ENCODE measurements at places on chromosomes 13 and 19.

- DNase-seq = no peak
Observed at GRCh38 chr19:48510421-48511268, 990 bp downstream of the LMTK3 start.

DNA sequence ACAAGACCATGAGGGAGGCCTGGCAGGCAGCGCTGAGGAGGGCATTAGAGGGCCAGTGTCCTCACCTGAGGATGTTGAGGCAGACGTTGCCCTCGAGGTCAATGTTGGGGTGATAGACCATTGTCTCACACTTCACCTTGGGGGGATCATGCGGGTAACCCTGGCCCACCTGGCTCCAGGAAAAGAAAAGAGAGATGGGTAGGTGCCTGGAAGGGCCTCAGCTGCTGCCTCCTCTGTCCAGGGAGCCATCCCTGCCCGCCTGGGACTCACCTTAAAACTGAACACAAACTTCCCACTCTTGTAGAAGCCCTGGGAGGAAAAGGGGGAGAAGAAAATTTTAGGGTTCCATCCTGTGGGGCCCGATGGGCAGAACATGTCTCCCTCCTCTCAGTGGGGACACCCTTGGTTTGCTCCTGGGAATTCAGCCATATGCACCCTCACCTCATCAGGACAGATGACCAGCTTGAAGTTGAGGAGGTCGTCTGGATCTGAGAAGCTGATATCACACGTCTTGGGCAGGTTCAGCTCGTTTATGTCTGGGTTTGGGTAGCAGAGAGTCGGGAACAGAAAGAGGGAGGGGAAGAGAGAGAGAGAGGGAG lies 1.7 kb downstream of the UBE2M start:
- DNase-seq = no peak

GRCh38 chr19:8306235-8307054 lies 1.7 kb downstream of the CD320 start:
- no peak for DNase-seq

DNA sequence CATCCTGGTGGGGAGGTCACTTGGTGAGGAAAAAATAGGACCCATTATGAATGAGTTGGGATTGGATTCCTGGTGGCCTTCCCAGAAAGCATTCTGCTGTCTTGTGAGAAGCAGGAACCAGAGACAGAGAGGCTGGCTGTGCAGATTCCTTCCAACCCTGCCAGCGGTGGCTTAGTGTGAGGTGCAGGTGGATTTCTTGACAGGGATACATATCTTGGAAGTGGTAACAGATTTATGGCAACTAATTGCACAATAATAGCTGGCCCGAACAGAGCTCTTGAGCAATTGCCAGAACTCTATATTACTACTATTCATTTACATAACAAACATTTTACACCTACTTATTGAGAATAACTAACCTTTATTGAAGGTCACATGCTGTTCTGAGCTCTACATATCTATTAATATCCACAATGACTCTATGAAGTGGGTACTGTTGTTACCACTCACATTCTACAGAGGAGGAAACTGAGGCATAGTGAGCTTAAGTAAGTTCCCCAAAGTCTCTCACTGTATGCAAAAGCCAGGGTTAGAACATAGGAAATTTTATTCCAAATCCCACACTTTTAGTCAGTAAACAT lies 173.9 kb upstream of the SERP2 start:
- DNase-seq = no peak

DNA sequence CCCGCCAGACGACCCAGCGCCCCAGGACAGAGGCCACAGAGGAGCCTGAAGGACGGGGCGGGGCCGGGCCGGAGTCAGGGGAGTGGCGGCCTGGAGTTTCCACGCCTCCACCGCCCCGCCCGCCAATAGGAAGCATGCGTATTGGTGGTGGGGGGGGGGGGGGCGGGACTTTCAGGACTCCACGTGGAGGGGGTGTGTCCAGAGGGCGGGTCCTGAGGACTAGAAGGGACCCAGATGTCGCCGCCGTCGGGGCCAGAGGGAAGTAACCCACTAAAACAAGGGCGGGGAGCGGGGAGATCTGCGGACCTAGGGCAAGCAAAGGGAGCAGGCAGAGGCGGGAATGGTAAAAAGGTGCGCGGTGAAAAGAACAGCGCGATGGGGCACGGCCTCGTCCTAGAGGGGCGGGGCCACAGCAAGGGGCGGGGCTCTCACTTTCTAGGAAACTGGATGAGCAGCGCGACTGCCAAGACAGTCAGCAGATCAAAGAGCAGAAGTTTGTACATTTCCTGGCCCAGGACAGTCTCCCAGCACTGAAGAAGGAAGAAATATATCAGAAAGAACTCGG lies 2.8 kb upstream of the LENG1 start:
- DNase-seq = no peak

DNA sequence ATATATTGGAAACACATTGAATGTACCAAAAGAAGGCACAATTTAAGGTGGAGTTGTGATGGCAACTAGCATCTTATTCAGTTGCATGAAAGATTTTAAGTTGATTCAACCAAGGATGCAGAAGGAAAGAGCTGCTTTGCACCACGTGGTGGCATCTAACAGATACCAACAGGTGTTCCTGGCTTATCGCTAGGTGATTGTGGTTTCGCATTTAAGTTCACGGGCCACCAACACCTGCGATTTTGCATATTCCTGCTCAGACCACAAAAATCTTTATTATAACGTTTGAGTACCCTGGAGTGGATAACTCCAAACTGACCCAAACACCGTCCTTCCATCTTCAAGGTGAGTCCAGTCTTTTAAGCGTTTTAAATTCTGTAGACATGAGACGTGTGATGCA lies 45.3 kb downstream of the RGCC start:
- DNase-seq = no peak

DNA sequence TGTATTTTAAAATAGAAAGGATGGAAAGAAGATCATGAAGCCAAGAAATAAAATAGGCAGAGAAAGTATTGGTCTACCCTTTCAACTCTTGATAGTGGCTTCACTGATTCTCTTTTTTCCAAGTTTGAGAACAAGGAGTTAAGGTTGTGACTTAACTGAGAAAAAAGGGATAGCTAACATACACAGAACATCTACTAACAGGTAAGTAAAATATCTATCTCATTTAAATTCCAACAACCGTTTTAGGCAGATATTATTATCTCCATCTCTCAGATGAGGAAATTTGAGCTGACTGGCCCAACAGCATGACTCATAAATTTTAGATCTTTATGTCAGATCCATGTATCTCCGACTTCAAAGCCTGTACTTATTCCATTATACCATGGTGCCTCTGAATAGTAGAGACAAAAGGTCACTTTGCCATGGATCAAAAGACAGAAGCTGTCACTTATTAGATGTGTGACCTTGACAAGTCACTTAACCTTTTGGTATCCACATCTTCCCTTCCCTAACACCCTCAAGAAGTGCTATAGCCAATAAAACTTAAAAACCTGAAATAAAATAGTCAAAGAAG lies 152.1 kb downstream of the DACH1 start:
- DNase-seq = no peak

- no peak for DNase-seq
Observed at GRCh38 chr19:46035986-46036743, 4.6 kb downstream of the IGFL4 start.

DNA sequence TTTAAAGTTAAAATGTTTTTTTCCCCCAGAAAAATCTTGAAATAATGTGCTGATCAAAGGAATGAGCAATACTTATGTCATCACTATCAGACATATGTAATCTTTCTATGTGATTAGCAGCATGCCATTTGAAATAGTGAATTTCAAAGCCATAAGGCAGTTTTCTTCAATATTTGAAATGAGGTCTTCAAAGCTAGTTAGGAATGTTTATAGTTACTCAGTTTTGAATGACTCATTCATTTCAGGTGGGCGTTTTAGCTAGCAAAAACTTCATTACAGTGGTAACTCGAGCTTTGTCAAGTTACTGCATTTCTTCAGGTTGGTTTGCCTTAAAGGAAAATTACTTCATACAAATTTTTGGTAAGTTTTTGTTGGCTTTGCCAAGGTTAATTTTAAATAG lies 102.1 kb downstream of the ATP8A2 start:
- DNase-seq = no peak

DNA sequence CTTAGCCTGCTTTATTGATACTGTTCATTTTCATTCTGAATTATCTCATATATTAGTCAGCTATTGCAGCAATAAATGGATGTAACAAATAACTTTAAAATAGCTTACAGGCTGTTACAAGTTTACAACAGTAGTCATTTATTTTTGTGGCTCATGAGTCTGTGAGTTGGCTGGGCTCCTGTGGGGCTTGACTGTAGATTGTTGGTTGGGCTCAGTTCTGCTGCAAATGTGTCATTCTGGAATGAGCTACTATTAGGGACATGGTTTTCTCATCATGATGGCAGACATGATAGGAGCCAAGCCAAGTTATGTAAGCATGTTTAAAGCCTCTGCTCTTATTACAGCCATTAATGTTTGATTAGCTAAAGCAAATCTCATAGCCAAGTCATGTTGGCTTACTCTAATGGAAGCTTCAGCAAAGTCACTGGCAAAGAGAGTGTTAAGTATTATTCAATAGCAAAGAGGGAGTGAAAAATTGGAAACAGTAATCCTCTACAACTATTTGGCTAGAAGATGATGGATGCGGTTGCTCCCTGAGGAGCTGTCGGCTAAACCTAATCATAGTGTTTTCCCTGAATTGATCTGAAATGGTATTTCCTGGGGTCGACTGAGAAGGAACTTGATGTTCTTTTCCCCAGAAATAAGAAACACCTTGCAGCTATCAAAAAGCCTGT lies 391.3 kb downstream of the TDRD3 start:
- DNase-seq = no peak

DNA sequence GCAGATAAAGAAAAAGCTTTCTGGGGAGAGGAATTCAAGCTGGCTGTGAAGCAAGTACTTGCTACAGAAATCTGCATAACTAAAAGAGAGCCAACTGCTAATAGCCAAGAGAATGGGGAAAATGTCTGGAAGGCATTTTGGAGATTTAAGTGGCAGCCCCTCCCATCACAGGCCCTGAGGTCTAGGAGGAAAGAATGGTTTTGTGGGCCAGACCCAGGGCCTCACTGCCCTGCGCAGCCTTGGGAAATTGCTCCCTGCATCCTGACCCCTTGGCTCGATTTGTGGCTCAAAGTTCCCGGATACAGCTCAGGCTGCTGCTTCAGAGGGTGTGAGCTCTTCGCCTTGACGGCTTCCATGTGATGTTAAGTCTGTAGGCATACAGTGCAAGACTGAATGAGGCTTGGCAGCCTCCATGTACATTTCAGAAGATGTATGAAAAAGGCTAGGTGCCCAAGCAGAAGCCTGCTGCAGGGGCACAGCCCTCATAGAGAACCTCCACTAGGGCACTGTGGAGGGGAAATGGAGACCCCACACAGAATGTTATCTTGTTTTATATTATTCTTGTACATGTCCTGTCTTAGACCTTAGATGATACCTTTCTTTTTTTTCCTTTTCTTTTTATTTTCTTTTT lies 34.4 kb downstream of the MZT1 start:
- DNase-seq = no peak

DNA sequence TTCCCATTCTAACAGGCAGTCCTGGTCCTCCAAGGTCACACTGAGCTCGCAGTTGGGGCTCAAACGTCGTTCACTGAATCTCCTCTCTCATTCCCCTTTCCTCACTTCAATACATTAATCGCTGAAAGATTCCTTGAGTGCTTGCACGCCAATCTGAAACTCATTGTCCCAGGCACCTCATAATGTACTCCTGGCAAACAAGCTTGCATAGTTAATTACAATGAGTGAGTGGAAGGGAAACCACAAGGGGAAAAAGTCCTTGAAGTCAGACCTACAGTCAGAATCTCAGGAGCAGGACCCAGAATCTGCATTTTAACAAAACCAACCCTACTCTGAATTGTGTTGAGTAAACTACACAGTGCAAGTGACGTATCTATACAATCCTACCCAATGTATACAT lies 86.9 kb downstream of the CRYL1 start:
- no peak for DNase-seq

DNA sequence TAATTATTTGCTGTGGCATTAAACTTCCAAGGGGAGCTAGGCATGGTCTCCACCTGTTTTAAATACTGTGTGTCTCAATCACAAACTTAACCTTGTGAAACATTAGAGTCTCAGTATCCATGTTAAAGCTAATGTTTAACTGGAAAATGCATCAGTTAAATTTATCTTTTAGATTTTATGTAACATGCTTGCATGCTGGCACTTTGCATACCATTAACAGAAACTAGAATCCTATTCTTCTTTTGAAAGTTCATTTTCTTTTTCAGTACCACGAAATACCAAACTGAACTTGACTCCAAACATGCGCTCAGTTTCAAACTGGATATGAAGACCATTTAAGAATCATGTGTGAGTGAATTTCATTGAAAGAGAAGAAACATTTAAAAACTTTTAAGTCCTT lies 328.9 kb upstream of the SLC10A2 start:
- no peak for DNase-seq

GRCh38 chr13:34571716-34572115 lies 370.4 kb upstream of the NBEA start:
- DNase-seq = no peak

DNA sequence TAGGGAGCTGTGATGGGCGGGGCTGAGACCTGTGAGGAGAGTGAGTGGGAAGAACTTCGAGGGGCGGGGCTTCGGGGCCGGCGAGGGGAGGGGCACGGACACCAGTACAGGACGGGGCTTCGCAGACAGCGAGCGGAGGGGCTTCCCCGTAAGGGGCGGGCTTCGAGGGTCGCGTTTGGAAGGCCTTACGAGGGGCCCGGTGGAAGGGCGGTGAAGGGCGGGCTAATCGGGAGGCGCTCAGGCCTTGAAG lies 4.1 kb upstream of the EMP3 start:
- peak; percentile 72 for DNase-seq

GRCh38 chr13:34409496-34410182 lies 532.4 kb upstream of the NBEA start:
- no peak for DNase-seq

DNA sequence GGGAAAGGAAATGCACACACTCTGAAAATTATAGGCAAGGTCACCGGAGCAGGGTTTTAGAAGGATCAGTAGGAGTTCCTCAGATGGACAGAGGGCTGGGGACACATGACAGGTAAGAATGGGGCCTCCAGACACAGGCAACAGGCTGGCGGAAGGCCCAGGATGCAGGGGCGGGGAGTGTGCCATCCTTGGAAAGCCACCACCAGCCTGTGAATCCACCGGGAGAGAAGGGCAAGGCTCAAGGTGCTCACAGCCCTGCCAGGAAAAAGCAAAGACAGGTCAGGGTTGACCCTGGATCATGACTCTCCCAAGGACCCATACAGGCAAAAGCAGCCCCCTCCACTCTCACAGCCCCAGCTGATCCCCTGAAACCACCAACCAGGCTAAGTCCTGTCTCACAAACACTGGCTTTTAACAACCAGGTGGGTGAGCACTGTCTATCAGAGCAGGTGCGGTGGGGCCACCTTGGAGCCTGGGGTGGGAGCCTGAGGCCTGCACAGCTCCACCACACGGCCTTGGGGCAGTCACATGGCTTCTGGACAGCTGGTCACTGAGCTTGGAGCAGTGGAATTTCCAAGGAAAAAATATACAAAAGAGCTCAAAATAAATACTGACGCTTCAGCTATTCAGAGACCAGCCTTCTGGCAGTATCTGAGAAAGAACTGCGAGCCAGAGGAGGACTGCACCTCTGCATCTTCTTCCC lies 35.2 kb upstream of the ISYNA1 start:
- no peak for DNase-seq
